Inflammatory macrophage (primary cell): ENCODE measurements at places on chromosomes 4 and X.

DNA sequence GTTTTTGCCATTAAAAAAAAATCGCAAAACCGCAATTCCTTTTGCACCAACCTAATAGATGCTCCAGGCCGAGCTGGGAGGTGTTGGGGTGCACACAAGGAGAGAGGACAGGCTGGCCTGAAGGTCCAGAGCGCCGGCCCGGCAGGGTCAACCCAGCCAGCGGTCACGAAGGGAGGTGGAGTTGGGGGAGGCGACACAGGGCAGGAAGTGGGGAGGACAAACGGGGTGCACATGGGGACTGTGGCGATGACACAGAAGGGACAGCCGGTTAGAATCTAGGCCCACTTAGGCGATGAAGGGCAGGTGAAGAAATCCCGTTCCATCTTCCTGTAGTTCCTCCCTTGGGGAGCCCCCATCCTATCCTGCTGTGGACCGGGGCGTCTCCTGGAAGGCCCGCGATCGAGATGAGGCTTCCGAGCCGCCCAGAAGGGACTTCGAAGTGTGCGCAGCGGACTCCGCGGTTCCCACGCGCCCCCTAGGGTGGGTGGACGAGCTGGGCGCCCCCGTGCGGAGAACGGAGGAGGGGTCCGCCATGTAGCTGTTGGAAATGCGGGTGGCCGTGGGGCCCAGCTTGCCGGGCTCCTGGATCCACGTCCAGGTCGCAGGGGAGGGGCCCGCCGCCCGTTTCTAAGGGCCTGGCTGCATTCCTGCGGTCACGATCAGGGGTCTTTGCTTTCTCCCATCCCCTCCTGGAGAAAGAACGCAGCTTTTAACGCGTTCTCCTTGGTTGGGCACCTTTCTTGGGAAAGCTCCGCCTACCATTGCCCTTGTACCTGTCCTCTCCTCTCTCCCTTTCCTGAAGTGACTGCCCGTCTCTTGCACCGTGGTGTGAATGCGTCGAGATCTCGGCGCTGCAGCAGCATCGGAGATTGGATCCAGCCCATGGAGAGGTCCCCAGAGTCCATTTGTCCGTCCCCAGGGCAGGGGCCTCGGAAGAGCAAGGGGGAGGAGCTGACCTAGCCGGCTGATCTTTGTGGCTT is 17.0 kb upstream of the HPF1 start:
- DNase-seq, result no peak

GRCh38 chr4:98921292-98921691 is 7.6 kb downstream of the EIF4E start:
- DNase-seq, result no peak

DNA sequence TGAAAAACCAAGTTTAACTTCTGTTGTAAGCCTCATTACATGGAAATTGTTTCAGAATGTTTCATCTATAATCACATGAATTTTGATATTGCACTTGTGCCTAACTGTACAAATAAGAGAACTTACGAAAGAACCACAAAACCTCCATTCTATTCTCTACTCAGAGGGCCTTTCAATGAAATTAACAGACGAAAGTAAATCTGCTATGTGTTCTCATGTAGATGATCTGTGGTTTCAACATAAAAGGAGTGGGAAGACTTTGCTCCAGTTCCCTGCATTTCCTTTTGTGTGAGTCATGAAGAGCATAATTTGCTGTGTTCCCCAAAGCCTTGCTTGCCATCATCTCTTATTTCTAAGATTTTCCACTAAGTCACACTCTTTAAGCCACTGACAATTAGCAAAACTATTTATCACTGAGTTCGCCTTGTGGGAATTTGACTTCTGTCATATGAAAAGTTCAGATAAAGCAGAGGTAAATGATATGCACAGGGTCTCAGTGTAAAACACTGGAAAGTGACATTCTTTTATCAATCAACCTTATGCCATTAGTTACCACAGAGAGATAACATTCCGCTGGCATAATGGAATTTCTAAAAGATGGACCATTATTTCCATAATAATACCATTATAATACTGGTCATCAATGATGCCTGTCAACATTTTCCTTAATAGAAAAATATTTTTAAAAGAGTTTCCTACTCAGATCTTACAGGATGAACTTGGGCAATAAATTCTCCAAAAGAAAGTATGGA is 329.8 kb downstream of the NR3C2 start:
- peak; percentile 85 for DNase-seq

DNA sequence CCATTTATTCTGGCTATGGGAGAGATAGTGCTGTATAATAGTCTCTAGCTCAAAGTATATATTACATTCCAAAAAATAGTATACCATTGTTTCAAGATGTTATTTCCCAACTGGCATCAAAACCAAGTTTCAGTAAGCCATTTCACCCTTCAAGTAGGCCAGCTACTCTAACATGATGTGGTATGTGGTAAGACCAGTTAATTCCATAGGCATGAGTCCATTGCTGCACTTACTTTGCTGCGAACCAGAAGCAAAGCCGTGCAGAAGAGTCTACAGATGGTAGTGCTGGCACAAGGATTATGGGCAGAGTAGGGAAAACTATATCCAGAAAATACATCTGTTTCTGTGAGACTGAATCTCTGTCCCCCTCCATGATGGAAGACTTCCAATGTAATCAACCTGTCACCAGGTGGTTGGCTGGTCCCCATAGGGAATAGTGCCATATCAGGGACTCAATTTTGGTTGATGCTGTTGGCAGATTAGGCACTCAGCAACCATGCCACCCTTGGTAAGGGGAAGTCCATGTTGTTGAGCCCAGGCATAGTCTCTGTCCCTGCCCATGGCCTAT is 49.8 kb upstream of the HSD17B10 start:
- DNase-seq, result no peak

DNA sequence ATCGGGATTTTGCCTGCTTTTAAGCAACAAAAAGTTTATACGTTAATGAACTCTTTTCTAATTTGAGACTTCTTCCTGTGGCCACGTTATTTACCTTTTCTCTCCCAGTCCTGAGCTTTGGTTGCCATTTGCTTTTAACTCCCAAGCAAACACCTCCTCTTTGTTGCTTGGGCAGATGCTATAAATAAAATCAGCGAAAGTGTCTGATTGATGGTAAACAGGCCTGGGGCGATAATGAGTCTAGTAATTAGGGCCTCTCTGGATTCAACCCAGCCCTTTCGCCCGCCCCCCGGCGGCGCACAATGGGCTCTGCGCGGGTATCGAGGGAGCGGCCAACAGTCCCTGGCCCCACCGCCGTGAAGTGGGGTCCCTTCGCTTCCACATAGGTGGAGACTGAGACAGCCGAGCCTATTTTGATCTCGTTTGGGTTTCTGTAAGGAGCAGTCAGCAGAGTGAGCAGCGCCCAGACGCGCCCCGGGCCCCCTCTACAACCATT is 790 bp downstream of the CLGN start:
- DNase-seq, result no peak

DNA sequence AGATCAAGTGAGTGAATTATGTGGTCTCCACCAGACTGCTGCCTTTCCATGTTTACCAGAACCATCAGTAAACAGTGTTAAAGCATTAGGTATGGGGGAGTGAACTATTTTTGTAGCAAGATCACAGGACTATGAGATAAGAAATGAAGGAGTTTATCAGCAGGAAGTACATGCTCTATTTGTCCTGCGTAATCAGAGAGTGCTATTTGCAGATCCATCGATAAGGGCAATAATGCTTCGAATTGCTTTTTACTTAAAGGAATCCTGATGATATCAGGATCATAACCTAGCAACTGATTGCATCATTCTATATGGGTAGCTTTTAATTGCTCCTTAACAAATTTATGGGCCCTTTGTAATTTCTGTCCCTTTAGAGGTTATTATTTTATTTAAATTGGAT is 57.1 kb downstream of the RBM46 start:
- DNase-seq, result no peak

DNA sequence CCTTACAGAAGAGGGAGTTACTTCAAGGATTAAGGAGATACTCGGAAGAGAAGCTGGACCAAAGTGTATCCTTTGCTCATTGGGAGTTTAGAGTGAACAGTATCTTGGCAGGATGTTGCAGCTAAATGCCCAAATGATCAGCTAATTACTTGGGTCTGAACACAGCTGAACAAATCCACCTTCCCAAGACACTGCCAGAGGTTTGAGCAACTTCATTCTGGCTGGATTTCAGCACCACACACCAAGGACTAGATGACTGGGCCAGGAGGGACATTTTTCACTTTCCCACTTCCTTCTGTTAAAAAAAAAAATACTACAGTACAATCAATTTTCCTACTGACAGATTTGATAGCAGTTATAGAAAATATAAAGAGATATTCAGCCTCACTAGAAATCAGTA is 324.6 kb downstream of the MID1IP1 start:
- no peak for DNase-seq
